HS-27A (cell line): ENCODE measurements at places on chromosomes 4 and X.

DNA sequence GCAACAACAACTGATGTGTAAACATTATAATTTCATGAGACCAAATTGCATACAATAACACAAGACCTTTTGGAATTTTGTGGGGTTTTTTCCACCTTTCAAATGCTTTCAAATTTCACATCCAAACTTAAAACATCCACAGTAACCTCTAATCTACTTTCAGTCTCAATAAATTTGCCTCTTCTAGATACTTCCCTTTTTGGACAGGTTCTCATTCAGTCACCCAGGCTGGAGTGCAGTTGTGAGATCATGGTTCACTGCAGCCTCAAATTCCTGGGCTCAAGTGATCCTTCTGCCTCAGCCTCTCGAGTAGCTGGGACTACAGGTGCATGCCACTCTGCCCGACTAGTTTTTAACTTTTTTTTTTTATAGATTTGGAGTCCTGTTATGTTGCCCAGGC lies 556.6 kb downstream of the NLGN4X start:
- DNase-seq, result no peak

DNA sequence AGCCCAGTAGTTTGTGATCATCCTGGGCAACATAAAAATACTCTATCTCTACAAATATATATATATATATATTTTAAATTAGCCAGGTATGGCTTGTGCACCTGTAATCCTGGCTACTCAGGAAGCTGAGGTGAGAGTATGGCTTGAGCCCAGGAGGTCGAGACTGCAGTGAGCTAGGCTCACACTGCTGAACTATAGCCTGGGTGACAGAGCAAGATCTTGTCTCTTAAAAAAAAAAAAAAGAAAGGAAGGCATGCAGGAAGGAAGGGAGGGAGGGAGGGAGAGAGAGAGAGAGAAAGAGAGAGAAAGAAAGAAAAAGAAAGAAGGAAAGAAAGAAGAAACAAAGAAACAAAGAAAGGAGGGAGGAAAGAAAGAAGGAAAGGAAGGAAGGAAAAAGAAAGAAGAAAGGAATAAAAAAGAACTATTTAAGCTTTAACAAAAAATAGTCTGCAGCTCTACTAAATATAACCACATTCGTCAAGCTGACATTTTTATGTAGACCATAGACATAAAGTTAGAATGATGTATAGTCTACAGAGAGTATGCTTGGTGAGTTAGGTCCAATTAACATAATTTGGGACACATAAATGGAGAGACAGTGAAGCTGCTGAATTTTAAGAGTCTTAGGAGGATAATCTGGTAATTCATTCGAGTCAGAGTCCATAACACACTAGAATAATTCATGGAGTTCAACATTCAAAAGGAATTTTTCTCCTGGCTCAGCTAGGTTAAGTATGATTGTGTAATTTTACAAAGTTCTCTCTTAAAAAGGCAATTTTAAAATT lies 111.9 kb downstream of the GLRA3 start:
- no peak for DNase-seq

GRCh38 chr4:33714971-33715370 lies 2529.3 kb downstream of the ARAP2 start:
- DNase-seq, result no peak

DNA sequence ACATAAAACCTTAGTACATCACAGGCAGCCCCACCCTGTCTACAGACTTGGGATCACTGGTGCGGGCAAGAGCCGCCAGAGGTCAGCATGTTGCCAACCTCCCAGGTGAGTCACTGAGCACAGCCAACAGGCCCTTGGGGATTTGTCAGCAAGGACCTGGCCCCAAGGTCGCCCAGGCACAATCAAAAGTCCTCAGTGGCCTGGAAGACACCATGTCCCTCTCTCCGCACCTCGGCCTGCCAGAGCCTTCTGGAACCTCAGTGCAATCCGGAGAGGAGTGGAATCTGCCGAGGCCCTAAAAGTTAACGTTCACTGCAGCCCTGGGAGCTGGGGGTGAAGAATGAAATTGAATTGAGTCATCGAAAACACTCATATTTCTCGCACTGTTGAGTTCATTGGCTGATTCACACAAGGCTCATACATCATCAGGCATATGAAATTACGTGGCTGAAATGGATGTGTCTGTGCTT lies 74.3 kb downstream of the WFS1 start:
- DNase-seq, result peak; percentile 33

- DNase-seq, result no peak
Measured at GRCh38 chr4:168639914-168640313, 143.1 kb downstream of the PALLD start.

- DNase-seq, result no peak
Measured at GRCh38 chr4:82415922-82416365, 14.3 kb downstream of the HNRNPDL start.

DNA sequence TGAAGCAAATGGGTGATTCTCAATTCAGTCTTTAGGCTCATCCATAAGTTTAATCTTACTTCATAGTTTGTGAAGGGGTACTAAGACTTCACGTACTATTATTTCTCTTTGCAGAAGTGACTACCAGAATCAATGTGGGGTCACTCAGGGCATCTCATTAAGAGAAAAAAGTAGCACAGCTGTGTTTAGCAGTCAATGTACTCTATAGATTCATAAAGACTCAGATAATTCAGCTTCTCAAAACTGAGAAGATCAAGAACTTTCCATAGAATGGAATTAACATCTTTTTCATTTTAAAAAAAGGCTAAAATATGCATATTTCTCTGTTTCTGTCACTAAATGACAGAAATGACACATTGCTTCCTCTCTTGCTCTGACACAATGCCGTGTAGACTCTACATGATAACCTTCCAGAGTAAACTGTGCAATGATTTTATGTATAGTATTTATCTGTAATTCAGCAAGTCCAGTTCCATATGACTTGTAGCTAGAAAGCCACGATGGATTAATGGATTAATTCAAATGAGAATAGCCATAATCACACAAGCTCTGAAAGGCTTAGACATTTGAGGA lies 20.3 kb upstream of the LSM6 start:
- no peak for DNase-seq

- no peak for DNase-seq
Measured at GRCh38 chrX:64187762-64188150, 17.8 kb downstream of the AMER1 start.

DNA sequence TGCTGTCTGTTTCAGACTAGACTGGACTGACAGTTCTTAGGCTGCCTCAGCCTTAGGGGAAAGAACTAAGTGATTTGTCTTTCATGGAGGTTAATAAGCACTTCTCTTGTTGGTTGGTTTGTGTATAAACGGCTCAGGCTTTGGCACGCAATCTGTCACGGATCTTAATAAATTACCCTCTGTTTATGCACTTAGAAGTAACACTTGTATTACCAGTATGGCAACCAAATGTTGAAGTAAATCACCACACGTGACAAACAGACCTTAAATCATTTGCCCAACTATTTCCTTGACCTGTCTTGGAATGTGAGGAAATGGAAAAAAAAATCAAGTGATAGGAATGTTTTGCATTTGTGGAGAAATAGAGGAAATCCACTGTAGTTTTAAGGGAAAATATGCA lies 69.9 kb downstream of the TEX13A start:
- no peak for DNase-seq

DNA sequence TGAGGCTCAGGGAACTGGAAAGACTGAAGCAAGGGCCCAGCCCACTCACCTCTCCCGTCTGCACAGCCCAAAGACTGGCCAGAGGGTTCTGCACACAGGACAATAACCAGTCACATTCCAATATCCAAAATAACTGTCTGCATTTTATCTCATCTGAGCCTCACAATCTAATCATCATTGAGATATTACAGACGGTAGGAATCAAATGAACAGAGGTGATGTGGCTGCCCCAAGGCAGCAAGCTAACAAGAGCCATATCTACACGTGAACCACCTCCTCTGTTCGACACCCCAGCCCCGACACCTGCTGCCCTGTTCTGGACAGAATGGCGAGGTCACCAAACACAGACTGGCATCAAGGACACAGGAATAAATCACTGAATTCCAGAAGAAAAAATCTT lies 60.5 kb downstream of the AFAP1 start:
- DNase-seq, result no peak

- DNase-seq, result no peak
Measured at GRCh38 chrX:7068939-7069367, 78.6 kb upstream of the STS start.

- no peak for DNase-seq
Measured at GRCh38 chr4:113979148-113979904, at the start of gene ARSJ. Gene ARSJ, minus strand, starts transcription at chr4:113979647. Its CDS starts 813 bp downstream, at chr4:113978834.

GRCh38 chr4:38193236-38193863 lies 233.2 kb downstream of the PTTG2 start:
- DNase-seq, result no peak

DNA sequence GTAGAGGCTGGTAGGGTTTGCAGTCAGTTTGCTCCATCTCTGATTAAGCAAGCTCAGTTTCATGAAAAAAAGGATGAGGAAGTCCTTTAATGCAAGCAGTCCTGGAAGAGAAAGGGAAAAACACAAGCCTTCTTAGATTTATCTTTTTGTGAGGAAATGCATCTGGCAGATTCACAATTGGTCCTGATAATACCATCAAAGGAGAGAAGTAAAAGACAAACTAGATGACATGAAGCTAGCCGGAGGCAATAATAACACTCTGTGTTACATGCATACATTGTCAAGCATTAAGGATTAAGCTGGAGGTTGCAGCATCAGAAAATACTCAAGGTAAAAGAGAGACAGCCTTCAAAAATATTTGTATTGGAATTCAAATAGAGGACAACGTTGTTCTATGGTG lies 356.0 kb upstream of the TEX13C start:
- DNase-seq, result no peak

DNA sequence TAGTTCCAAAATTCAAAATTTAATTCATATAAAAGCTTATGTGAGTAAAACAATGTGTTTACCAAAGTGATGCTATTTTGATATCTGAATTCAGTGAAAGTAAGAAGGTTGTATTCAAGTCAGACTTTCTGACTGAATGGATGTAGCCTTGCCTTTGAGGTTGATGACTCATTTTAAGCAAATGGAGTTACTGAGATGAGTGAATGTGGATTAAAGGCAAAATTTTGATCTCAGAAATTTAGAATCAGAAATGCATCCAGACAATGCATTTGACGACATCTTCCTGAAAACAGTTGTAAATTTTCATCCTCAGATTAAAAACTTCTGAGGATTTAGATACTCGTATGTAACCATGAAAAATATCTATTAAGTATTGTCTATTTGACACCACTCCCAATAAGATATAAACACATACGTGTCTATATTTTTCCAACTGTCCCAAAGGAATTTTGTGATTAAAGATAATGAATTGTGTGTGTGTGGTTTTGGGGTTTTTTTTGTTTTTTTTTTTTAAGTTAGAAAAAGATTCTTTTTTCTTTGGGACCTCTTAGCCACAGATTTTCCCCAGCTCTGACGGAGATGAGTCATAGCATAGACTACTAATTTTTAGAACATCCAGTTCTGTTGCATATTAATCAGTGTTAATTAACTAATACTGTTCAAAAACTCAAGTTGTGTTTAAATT lies 34.4 kb downstream of the NFKB1 start:
- DNase-seq, result peak; percentile 56

DNA sequence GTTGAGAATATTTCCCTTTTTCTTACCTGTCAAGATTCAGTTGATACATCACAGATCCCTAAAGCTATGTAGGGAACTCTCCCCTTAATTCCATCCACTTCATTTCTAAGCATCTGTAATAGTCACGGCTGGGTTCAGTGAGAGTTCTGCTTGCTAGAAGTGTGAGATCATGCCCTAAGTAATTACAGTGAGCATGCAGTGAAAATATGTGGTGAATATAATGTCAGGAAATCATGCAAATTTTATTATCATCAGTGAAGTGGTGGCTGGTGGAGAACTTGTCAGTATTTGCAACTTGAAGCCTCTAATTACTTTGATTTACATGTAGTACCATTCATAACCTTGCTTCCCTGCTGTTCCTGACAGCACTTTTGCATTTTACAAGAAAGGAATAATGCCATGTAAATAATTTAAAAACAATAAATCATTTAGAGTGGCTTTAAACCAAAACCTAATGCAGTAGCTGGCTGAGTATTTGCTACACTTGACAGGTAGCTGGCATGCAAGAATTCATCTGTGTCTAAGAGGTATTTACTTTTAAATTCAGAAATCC lies 28.3 kb upstream of the CFAP299 start:
- no peak for DNase-seq

- DNase-seq, result no peak
Measured at GRCh38 chr4:28310926-28311325, 1450.3 kb downstream of the STIM2 start.

DNA sequence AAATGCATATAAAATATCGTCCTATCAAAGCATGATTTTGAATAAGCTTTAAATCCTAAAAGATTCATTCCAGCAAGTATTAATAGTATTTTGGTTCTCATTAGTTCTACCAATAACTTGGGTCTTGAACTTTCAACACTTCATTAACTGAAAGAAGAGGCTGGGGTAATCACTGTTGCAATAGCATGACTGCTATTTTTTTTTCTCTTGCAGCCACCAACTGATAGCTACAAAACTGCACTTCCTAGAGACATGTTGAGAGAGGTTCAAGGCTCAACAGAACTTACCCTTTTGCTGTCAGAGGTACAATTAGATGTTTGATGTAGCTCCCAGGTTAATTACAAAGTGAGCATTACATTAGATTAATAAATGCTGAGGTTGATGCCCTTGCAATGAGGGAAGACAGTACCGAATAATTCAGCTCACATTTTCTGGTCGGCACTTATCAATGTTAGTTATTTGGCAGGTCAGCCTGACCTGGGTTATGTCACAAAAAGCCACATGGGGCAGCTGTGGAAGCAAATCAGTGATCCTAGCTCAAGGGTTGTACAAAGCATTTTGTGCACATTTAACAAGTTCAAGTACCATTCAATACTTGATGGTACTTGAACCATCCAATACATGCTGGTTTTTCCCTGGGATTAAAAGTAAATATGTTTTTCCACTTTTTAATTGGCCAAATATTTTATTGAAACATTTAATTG lies 29.9 kb upstream of the TET2 start:
- DNase-seq, result no peak

DNA sequence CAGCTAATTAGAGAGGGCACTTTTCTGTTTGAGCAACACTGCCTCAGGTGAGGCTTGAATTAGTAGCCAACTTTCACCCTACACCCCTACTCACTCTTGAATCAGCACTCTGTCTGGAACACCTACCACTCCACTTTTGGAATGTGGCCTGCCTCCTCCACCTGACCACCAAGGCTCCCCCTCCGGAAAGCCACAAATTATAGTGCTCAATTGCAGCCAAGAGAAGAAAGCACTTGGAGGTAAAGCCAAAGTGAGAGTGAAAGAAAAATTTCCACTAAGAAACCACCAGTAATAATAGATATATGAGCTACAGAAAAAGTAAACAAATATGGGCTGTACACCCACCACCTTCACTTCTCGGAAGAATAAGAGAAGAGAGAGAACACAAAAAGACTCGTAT lies 41.1 kb downstream of the PPP3CA start:
- no peak for DNase-seq

- no peak for DNase-seq
Measured at GRCh38 chr4:25756503-25756902, 100.9 kb downstream of the SLC34A2 start.
